ENCODE measurements at places on chromosomes 3 and 15.
A peak's percentile ranks its signal among the peaks of the same experiment; 100 is the strongest.

- peak; percentile 62 for DNase-seq
Measured at GRCh38 chr3:64685800-64686445, 1.9 kb downstream of the ADAMTS9 start.

DNA sequence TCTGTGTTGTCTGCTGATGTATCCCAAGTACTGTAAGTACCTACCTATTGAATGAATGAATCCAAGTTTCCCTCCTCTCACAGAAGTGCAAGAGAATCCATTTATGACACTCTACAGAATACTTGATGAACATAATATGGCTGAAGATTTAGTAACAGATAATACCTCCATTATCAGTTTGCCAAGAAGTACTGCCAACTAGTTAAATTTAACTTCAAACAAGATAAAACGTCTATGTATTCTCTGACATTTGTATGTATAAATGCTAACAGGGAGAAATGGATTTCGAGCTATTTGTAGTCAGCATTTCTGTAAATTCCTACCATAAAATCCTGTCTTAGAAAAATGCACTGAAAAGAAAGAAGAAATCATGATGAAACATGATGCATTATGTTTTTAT is 217.6 kb downstream of the STT3B start:
- DNase-seq, result no peak

GRCh38 chr3:74267131-74267530 is 347.3 kb downstream of the CNTN3 start:
- no peak for DNase-seq

DNA sequence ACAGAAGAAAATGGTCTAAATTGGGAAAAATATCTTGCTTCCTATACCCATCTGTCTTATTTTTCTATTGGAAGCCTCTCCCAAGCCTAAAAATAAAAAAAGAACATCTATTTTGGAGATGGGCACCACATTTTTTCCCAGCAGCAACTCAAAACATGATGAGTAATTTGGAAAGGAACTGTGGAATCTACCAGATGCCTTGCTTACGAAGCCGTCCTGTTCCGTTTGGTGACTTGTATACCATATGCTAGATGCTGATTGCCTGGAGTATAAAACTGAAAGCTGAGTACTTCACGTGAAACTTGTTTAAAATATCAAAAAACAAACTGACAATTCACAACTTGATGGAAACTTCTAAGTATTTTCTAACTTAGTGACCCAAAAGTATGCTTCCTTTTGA is 491.0 kb downstream of the ROBO2 start:
- peak; percentile 40 for DNase-seq

- DNase-seq, result no peak
Measured at GRCh38 chr3:13689373-13690260, 140.7 kb downstream of the FBLN2 start.

DNA sequence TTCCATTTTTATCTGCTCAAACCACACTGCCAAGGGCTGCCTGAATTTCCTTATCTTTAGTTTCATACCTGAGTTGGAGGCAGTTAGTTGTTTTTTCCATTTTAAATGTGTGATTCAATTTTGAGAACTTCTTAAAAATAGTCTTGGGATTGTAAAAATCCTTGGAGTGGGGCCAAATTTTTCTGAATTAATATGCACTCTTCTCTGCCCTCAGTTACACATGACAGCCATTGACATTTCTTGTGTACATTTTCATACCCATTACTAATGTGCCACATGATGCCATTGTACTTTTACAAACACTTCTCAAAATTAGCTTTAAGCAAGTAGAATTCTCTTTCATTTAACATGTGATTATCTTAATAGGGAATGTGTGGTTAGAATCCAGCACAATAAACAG is 141.7 kb downstream of the C3orf38 start:
- no peak for DNase-seq

GRCh38 chr15:29115093-29115991 is 154.3 kb downstream of the NSMCE3 start:
- DNase-seq, result no peak

GRCh38 chr15:36673987-36674386 is 94.6 kb downstream of the CDIN1 start:
- DNase-seq, result no peak

DNA sequence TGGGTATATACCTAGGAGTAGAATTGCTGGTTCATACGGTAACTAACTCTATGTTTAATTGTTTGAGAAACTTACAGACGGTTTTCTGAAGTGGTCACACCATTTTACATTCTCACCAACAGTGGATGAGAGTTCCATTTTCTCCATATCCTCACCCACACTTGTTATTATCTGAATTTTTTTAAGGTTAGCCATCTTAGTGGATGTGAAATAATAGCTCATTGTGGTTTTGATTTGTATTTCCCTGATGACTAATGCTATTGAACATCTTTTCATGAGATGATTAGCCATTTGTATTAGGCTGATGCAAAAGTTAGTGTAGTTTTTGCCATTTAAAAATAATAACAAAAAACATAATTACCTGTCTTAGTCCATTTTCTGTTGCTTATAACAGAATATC is 18.6 kb downstream of the CSTA start:
- no peak for DNase-seq

DNA sequence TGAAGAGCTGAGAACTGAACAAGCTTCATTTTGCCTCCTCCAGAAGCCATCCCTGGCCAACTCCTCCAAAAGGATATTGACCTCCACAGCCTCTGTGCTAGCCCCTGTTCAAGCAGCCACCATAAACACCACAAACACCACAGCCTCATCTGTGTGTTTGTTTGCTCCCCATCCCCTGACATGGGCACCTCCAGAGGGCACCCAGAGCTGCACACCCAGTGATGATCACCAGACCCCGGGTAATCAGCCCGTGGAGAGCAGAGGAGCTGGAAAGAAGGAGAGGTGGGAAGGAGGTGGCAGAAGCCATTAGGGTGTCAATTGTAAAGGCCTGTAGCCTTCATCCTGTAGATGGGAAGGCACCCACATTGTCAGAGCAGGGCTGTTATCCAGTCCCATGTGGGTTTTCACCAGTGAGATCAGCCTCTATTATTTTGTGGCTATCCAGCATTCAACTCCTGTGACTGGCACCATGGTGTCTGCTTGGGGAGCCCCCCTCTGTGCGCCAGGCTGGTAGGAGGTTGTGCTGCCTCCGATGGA is 6.8 kb upstream of the WNT7A start:
- DNase-seq, result no peak

DNA sequence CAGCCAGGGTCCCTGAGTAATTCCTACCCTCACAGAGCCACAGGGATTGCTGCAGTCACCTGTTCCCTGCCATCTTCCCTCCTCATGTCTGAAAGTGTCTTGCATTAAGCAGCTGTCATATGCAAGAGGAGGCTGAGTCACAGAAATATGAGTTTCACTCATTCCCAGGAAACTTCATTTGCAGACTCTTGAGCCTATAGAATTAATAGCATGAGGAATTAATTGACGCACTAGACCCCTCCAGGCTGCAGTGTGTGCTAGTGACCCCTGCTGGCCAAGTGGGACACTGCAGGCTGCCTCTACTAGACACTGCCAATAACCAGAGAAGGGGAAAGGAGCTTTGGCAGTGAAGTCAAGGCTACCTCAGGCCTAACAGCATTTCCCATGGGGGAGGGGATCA is 50.6 kb upstream of the SLC6A1 start:
- no peak for DNase-seq

GRCh38 chr15:98657721-98658120 is 9.4 kb downstream of the IGF1R start:
- no peak for DNase-seq

DNA sequence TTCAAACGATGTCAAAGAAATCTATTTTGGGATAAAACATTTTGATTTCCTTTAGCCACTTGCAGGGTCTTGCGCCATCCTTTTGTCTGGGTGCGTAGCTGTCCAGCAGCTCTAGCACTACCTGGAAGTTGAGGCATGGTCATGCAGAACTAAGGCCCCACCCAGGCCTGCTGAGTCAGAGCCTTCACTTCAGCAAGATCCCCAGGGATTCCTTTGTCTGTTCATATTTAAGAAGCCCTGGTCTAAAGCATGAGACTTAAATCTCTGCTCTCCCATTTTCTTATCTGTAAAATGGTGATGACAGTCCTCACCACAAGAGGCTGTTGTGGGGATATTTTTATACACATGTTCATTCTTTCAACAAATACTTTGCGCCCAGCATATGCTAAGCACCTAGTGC is 99.0 kb upstream of the CTDSPL start:
- DNase-seq, result no peak
